ENCODE measurements at places on chromosomes 4 and X. TPM values are rescaled to one million over a fixed set of nuclear protein-coding genes. Genes with fewer than 3 reads are reported as not detected.

CXCL1 gene
- polyA plus RNA-seq: 0.35 TPM

COX7B2 gene
- polyA plus RNA-seq: not detected

JADE3 gene
- polyA plus RNA-seq: 5.5 TPM

GRCh38 chrX:1912193-1912592, 297.3 kb downstream of the ASMT start:
- no peak for DNase-seq

DNA sequence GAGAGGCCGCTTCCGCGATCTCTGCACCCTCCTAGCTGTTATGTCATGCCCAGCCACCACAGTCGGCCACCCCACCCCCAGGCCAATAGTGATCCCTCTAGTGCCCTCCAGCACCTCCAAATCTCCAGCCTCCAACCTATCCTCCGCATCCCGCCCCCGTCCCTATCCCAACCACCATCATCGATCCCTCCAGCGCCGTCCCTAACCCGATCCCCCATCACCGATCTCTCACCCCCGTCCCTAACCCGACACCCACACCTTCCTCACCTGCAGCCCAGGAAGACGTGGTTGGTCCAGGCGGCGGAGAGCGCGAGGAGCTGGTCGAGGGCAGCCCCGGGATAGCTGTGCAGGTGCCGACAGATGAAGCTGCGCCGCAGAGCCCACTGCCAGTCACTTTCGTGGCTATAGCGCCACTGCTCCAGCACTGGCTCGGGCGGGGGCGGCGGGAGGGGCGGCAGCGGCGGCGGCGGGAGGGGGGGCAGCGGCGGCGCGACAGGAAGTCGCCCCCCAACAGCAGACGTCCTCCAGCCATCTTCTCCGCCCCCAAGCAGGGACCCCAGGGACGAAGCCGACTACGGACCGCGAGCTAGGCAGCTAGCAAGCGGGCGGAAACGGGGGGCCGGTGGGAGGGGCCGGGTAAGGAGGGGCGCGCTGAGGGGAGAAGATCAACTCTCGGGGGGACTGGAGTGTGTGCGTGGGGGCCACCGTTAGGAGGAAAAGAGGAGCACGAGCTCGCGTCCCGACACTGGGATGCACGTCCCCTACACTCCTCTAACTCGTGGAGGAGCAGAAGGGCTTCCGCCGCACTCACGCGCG, 552 bp downstream of the NKRF start:
- peak; percentile 34 for DNase-seq

DNA sequence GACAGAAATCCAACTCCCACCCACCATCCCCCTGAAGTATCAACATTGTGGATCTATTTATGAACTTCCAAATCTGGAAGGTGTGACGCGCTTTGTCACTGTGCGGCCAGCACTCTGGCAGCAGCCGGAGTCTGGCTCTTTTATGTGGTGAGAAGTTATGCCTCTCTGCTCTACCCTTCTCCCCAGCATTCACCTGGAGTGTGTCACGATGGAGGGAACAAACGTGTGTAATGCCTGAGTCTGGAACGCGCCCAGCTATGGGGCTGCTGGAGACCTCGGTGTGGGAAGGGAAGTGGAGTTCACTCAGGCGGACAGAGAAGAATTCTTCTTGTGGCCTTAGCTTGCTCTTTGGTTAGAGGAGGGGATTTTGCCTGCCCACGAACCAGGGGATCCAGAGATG, 222.1 kb upstream of the RPL34 start:
- DNase-seq: no peak

- no peak for DNase-seq
Observed at GRCh38 chr4:111450867-111451266, 694.4 kb upstream of the FAM241A start.

GRCh38 chr4:133062851-133063250, 86.2 kb upstream of the PCDH10 start:
- DNase-seq: no peak

Data from muscle of arm (tissue), 14 donors.